ENCODE measurements at places on chromosomes 7 and 10.
A peak's percentile ranks its signal among the peaks of the same experiment; 100 is the strongest.

GRCh38 chr10:71542478-71542877, 145.8 kb downstream of the CDH23 start:
- no peak for DNase-seq

GRCh38 chr10:21496343-21497176, 28.9 kb downstream of the SKIDA1 start:
- peak; percentile 49 for DNase-seq

GRCh38 chr7:16066805-16067459, 354.4 kb downstream of the CRPPA start:
- no peak for DNase-seq

DNA sequence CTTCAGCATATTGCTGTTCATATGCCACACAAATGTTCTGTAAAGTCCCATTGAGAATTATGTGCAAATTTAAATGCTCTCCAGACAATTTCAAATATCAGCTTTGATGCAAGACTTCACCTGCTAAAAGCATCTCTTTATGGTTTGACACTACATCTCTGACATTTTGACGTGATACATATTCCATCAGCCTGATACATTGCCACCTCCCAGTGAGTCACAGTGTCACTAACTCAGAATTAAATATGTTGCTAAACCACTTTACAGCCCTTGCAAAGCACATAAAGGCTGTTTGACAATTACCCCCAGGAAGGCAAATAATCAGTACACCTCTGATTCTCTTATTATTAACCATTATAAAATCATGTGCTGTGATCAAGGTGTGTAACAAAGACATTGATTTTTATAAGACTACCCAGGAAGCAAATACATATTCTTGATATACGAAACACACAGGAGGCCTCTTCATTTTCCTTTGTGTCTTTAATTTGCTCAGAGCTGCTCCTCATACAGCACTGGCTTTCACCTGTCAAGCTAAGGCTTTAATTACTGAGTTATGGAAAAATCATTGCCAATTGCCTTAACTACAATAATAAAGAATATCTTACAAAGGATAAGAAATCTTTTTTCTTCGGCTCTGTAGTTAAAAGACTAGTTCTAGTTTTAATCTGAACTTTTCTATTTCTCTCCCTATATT, 547.5 kb upstream of the C7orf33 start:
- no peak for DNase-seq

DNA sequence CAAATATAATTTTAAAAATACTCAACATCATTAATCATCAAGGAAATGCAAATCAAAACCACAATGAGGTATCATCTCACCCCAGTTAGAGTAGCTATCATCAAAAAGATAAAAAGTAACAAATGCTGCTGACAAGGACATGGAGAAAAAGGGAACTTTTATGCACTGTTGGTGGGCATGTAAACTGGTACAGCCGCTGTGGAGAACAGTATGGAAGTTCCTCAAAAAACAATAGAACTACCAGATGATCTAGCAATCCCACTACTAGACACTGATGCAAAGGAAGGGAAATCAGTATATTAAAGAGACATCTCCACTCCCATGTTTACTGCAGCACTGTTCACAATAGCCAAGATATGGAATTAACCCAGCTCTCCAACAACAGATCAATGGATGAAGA, 384.5 kb downstream of the PLXDC2 start:
- DNase-seq: no peak
